Activated CD8-positive, alpha-beta memory T cell treated with anti-CD3 and anti-CD28 coated beads, Interleukin-2, amount 50 U/mL, for 4 hours (primary cell): ENCODE measurements at places on chromosomes 11 and 22.
A peak's percentile ranks its signal among the peaks of the same experiment; 100 is the strongest.

- no peak for DNase-seq
Observed at GRCh38 chr22:49522582-49523373, 304.9 kb downstream of the BRD1 start.

DNA sequence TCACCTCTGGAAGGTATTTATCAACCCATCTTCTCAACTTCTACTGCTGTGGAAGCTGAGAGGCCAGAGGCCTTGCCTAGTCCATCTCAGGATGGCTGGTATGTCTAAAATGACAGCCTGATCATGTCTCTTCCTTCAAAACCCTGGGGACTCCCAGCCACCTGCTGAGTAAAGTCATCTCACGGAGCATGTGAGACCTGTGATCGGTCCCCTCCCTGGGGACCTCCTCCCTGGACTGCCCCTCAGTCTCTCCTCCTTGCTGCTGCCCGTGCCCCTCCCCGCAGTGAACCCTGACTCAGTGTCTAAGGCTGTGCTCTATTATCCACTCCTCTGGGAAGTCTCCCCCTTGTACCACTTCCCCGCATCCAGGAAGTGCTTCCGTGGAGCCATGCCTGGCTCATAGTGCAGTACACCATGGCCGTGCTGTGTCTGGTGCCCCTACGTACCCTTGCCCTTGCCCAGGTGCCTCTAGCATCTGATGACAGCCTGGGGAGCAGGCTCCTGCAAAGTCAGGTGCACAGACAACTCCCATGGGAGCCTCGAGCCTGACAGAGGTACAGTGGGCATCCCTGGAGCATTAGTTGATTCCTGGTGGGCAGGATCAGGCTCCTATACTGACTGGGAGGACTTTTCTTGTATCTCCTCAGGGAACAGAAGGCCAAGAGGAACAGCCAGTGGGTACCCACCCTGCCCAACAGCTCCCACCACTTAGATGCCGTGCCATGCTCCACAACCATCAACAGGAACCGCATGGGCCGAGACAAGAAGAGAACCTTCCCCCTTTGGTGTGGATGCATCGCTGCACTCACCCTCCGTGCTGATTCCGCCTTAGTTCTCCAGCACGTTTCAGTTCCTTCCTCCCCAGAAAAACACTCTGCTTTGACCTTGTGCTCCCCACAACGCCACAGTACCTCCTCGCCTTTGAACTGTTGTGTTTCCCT lies 13.8 kb downstream of the SMARCB1 start:
- no peak for DNase-seq

DNA sequence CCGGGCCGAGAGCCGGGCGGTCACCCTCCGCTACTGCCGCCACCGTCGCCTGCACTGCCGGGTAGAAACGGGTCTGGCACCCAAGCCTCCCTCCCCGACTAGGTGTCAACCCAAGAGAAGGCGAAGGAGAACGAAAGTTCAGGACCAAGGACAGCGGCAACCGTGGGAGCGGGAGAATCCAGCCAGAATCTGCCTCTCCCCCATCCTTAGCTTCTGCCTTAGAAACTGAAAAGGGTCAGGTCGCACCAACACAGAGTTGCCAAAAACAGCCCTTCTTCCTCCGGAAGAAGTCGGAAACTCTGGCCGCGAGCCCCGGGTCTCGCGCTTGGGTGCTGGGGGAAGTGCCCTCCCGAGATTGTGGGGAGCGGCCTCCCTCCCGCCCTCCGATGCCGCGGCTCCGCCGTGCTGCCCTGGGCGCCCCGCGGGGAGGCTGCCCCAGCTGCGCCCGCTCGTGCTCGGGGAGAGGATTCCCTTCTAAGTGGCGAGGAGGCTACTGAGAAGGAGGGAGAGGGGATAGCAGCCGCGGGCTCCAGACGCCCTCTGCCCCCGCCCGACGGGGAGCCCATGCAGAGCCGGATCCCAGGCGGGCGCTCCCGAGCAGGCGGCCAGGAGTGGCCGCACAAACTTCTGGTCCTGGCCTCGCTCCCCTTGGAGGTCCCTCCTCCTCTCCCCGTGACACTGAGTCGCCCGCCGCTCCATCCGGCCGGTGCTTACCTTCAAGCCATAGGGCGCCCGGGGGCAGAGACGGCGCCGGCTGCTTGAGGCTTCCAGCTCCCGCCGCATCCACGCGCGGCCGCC lies 637 bp downstream of the DRD2 start:
- DNase-seq = peak; percentile 22

GRCh38 chr11:86047275-86047991 lies 21.5 kb downstream of the PICALM start:
- DNase-seq = no peak

DNA sequence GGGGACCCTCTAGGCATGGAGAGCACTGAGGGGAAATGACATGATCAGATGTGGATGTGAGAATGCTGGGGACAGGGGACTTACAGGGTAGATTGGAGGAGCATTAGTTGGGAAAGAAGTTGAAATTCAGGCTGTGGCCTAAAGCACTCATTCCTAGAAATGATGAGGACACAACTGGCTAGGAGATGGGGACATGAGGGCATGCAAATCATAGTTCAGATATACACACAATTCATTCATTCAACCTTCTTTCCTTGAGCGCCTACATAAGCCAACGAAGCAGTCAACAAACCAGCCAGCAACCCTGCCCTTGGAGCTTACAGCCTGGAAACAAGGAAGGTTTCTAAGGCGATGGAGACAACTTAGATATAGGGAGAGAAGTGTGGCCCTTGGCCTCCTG lies 14.2 kb downstream of the CSF2RB start:
- DNase-seq = no peak

DNA sequence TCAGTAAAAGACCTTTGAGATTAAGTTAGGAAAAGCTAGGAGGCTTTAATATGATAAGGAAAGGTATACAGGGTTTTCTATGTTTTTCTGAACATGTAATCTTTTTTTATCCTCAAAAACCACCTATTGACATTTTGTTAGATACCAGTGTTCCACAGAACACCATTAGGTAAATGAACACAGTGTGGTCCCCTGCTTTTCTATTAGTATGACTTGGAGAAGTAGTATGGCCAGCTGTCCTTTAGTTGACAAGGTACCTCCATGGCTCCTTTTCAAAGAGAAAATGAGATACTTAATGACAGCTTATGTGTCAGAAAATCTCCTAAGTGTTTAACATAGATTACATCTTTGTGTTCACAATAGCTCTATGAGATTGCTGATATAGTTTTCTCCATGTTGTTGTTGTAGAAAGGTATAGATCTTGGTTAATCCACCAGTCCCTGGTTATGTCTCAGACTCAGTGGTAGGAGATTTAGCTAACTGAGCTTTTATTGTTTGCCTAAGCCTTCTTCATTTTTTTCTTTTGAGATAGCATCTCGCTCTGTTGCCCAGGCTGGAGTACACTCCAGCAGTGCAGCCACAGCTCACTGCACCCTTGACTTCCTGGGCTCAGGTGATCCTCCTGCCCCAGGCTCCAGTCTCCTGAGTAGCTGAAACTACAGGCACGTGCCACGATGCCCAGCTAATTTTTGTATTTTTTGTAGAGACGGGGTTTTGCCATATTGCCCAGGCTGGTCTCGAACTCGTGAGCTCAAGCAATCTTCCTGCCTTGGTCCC lies 46.0 kb downstream of the STIM1 start:
- no peak for DNase-seq

DNA sequence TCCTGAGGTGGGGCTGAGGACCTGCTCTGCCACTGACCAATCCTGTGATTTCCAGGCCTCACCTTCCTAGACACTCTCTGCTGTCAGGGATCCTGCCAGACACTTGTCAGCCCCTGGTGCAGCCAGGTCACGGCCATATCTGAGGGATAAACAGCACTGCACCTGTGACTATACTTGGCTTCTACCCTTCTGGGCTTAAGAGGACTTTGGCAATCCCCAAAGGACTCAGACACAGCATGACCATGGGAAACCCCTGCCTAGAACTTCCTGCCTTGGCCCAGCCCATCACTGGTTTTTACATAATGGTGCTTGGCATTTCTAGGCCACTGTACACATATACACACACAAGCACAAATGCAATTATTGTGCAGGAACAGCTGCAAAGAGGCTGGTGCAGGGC lies 11.6 kb upstream of the OLFML1 start:
- DNase-seq = no peak

- no peak for DNase-seq
Observed at GRCh38 chr11:65489706-65490320, 9.0 kb upstream of the MALAT1 start.

DNA sequence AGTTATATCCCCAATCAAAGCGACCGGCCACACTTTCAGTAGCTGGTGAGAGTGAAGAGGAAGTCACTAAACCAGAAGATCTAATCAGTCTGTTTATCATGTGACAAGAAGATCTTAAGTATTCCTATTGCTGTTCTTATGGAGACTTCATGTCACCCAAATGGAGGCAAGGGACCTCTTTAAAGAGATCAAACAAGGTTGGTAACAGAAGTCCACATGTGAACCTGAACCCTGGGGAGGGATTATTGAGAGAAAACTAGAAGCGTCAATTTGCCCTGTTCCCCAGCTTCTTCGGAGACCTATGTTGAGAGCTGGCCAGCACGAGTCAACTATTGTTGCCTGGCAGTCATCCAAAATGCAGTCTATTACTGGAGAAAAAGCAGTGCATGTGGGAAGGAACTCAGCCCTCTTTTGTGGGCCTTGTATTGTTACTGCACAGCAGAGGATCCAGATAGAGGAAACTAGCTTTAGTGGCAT lies 76.9 kb upstream of the CTSC start:
- no peak for DNase-seq

- DNase-seq = peak; percentile 84
Observed at GRCh38 chr22:41946629-41947423, at the start of gene CENPM. Gene CENPM, minus strand, starts transcription at chr22:41947152. Its CDS starts 76 bp downstream, at chr22:41947076.

GRCh38 chr11:9972989-9973388 lies 309.1 kb downstream of the SWAP70 start:
- DNase-seq = no peak

DNA sequence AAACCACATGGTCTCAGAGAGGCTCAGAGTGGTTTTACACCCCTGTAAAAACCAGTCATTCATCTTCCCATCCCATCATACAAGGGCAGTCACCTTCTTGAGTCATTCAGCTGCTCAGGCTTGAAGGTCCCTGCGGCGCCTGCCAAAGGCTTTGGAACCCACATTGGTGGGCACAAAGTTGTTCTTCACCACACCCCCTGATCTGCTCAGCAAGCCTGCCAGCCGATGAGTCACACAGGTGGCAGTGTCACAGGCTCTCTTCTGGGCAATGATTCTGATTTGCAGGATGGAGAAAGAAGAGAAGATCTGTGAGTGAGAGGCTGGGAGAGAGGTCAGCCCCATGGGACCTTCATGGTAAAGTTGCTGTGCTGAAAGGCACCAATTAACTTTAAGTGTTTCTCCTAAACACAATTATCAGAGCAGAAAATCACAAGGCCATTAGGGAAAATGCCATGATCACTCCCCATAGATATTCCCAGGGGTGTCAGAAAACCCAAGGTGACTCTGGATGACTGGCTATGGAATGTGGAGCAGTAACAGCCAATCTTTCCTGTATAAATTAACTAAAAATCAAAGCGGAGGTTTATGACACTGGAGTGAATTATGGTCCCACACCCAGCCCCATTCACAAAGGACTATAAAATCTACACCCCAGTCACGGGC lies 4.4 kb downstream of the CALCA start:
- DNase-seq = no peak

- DNase-seq = no peak
Observed at GRCh38 chr22:25627271-25627852, 62.9 kb downstream of the GRK3 start.

DNA sequence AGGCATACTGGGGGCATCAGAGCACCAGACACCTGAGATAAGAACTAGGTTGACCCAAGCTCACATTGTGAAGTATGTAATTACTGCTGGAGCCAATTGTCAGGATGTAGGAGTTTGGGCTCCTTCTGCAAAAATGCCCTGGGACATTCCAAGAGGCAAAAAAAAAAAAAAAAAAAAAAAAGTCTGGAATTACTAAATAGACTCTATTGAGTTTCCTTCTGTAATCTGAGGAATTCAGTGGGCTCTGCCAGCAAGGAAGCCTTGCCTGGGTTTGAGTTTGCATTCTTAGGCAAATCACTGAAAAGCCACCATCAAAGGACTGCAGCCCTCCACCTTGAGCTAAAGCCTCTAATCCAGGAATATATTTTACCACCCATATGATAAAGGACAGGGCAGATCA lies 8.0 kb upstream of the CAVIN3 start:
- DNase-seq = no peak

GRCh38 chr11:124923296-124923695 lies 4.2 kb downstream of the HEPN1 start:
- DNase-seq = no peak

GRCh38 chr11:127044535-127044934 lies 44.0 kb upstream of the KIRREL3 start:
- no peak for DNase-seq

DNA sequence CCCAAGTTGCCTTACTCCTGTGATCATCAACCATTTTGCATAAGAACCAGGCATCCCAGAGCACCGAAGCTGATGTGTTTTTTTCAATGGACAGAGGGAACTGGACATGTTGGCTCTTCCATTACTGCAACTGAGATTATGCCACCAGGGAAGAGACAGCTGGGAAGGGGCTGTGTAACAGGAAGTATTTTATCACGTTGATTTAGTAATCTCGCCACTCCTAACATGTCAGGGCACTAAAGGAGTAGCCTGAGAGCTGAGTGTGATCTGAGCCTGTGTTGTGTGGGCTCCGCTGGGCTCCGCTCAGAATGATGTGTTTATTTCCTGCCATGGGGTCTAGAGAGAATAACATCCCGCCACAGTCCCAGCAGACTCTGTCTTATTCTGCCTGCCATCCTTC lies 165.4 kb downstream of the GRIK4 start:
- no peak for DNase-seq

- DNase-seq = no peak
Observed at GRCh38 chr11:3167143-3168119, 2.3 kb upstream of the OSBPL5 start.

DNA sequence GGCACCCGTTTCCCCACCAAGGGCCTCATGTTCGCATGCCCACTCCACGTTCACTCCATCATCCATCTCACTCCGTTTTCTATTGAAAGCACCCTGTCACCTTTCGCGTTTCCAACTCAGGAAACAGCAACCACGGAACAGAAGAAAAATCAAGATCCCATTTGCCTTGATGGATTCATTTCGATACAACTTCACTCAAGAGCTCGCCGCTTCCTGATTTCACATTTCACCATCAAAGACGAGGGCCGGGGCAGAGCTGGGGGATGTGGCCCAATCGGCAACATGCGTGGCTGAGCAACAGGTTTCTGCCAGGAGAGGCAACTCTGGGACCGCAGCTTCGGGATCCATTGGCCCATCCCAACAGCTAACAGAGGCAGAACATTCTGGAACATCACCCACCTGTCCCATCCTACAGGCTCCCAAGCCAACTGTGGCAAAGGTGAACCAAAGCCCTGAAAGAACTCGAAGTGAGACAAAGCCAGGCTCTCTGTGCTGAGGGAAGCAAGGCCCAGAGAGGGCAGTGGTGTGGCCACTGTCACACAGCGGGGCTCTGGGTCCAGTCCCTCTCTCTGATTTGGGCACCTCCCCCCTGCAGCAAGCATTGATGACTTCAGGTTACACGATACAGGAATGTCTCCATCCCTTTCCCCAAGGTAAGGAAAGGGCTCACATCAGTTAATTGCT lies 36.2 kb upstream of the CD5 start:
- no peak for DNase-seq

GRCh38 chr11:83871054-83871453 lies 584.9 kb upstream of the CCDC90B start:
- DNase-seq = no peak
